ENCODE measurements at places on chromosomes 11 and 22.

DNA sequence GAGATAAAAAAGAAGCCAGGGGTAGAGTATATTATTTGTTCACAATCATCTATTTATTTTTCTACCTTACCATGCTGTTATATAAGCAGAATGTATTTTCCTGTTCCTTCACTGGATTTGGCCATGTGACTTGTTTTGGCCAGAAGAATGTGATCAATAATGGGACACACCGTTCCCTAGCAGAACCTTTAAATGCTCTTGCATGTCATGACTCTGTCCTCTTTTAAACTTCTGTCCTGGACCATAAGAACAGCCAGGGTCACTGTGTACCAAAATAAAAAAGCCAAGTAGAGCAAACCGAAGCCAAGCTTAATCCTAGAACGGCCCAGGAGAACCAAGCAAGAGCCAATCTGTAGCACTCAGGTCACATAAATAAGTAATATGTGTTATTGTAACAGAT, 1682.4 kb downstream of the LRRC4C start:
- no peak for DNase-seq

GRCh38 chr22:50162391-50162956, 8.1 kb upstream of the PANX2 start:
- DNase-seq: no peak

DNA sequence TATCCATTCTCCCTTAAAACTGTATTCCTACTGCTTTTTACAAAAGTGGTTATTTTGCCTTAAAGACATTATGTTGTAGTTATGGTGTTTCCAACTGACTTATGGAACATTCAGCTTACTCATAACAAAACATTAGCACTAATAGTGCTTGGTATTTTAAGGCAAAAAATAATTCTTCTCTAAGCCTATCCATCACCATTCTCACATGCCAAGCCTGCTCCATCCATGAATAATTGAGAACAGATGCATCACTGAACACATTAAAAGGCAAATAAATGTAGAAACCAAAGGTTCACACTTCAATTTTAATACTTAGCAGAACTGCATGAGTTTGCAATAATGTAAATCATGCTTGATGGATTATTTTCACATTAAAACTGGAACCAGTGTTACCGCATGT, 42.3 kb upstream of the DDI1 start:
- DNase-seq: peak; percentile 19

GRCh38 chr11:70072861-70073755, 5.0 kb upstream of the ANO1 start:
- no peak for DNase-seq

DNA sequence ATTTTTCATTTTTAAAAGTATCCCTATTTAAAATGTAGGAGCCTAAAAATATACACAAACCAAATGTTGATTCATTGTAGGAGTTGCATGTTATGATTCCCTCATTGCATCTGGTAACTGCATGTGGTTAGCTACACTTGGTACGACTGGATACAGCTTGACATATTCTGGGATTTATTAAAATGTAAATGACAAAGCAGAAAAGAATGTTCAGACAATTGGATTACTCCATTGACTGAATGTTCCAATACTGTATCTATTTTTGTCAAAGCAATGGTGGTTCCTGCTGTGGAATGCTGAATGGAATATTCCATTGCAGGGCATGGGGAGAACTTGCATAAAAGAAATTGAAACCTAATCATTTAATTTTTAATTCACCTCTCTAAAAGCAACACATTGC, 30.8 kb downstream of the BLID start:
- DNase-seq: peak; percentile 58

DNA sequence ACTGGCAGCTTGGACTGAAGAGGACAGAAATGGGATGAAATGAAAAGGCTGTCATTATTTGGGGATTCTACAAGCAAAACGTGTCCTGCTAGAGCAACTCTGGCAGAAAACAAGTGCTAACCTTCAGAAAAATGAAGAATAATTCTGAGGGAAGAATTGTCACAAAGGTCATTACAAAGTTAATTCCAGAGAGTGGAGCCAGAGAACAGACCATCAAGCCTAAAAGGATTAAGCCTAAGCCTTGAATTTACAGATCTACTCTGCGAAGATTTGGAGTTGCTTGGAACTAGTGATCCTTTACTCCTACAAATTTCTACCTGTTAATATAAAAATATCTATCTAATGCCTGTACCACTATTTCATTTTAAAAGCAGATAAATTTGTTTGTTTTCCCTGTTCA, 1077.3 kb upstream of the CNTN5 start:
- DNase-seq: no peak

- no peak for DNase-seq
Measured at GRCh38 chr11:112770487-112770886, 190.7 kb upstream of the NCAM1 start.

GRCh38 chr11:94754335-94754734, 13.8 kb upstream of the AMOTL1 start:
- DNase-seq: no peak

- DNase-seq: peak; percentile 29
Measured at GRCh38 chr11:121625777-121626506, 173.2 kb upstream of the SORL1-AS1 start.

Measured in GM03348 (cell line).